ENCODE measurements at places on chromosomes 1 and 21.
A peak's percentile ranks its signal among the peaks of the same experiment; 100 is the strongest.

- DNase-seq = no peak
These were observed 58.5 kb downstream of the DNM3 start for GRCh38 chr1:171899838-171900237.

- no peak for DNase-seq
These were observed 32.3 kb downstream of the TBX19 start for GRCh38 chr1:168312718-168313604.

- DNase-seq = peak; percentile 29
These were observed at the start of gene FAM131C for GRCh38 chr1:16073490-16074119. FAM131C (minus strand) TSS chr1:16073651; CDS start chr1:16073442, 209 bp downstream.

GRCh38 chr1:54300401-54300800 lies 100.4 kb downstream of the MRPL37 start:
- DNase-seq = no peak

DNA sequence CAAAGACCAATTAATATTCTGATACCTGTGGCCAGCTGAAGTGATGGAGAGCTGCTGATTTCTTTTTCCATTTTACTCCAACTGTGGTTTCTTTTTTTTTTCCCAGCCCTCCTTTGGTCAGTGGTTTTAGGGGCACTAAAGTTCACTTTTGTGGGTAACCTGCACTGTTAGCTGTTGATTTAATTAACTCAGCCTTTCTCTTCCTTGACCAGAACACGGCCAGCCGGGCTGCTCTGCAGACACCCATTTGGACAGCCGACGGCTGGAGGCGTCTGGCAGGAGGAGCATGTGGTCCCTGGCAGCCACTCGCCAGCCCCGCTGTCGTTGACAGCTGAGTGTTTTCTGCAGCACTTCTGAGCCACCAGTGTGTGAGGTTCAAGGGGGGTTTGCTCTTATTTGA lies 136.2 kb upstream of the RUNX3 start:
- no peak for DNase-seq

DNA sequence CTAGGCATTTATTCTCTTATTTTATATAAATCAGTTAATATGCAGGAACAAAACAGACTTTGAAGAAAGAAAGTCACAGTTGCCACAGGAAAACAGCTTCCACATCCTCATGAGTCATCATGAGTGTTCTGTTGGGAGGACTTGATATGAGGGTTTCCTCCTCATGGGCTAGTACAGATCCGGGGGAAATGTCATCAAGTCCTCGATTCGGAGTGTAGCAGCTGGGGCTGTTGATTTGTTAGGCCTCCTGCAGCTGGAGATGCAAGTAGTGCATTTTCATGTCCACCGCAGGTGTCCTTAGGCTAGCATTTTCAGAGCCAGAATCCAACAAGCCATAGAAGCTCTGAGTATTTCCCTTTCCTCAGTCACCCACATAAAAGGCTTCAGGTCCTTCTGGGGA lies 36.7 kb downstream of the ADAM30 start:
- DNase-seq = no peak

GRCh38 chr21:28636752-28637691 lies 355.7 kb downstream of the LTN1 start:
- DNase-seq = no peak

GRCh38 chr1:25573961-25574360 lies 30.6 kb downstream of the LDLRAP1 start:
- peak; percentile 55 for DNase-seq

Measured in small intestine (tissue), 16 donors.